ENCODE measurements at places on chromosomes 13 and 19.

DNA sequence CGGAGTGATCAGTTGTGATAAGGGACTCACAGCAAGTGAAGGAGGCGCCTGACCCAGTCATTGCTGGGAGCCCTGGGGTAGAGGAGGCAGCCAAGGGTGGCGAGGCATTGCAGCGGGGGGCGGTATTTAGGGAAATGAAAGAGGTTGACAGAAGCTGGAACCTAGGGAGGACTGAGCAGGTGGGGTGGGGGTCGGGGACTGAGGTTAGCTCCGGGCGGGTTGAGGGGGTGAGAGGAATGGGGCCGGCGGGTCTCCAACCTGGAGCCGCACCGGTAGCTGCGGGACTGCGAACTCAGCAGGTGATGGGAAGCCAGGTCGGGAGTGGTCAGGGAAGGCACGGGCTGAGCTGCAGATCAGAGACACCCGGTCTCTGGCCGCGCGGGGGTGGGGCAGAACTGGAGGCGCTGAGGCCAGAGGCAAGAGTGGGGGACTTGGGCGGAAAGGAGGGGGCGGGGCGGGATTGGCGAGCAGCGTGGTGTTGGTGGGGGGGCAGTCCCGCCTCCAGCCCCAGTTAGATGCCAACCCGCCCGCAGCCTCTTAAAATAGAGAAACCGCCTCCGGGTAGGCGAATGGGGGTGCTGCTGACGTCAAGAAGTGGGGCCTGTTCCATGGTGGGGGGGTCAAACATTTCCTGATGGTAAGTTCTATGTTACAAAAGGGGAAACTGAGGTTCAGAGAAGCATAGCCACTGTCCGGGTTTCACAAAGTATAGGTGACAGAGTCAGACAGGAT is 1.5 kb downstream of the MAST3 start:
- DNase-seq, result no peak

DNA sequence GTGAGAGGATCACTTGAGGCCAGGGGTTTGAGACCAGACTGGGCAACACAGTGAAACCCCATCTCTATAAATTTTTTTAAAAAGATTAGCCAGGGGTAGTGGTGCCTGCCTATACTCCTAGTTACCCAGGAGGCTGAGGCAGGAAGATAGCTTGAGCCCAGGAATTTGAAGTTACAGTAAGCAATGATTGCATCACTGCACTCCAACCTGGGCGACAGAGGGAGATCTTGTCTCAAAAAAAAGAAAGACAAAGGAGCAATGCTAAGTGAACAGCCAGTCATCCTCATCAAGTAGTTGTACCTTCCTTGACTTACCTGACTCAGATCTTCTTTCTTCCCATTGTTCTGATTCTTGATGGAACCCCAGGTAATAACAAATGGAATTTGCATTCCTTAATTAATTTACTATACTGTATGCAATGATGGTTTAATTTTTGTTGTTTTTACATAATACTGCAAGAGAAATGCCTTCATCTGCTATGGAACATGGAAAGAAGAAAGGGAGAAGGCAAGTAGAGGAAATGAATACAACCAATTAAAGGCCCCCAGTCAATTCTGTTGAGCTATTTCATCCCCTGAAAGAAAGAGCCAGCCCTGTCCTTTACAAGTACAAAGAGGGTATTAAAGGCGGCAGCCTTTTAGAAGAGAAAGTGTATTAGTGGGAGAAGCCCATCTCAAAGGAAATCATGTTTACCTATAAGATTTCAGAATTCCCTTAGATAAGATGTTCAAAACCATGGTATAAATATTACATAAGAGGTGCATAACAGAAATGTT is 316.7 kb downstream of the DIAPH3 start:
- DNase-seq, result no peak

DNA sequence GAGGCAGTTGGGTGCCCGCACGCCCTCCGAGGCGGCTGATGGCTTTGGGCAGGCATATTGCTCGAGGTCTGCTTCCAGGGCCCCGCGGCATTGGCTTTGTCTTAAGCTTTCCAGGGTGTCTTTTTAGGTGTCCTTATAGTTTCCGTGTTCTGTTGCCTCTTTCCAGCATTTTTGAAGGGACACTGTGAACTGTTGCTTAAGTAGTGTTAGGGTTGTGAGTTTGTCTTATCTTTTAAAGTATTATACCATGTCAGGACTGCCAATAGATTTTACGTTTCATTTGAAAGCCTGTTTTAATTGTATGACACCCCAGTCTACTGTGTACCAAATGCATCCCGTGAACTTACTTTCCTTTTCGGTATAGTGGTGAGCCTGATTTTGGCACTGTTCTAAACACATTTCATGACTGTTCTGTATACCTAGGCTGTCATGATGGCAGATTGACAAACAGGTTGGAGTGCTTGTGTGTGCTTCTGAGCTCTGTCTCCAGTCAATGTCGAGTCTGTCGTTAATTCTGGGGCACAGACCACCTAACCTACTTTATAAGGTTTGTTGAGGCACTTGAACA is 656 bp downstream of the PCCA start:
- no peak for DNase-seq

DNA sequence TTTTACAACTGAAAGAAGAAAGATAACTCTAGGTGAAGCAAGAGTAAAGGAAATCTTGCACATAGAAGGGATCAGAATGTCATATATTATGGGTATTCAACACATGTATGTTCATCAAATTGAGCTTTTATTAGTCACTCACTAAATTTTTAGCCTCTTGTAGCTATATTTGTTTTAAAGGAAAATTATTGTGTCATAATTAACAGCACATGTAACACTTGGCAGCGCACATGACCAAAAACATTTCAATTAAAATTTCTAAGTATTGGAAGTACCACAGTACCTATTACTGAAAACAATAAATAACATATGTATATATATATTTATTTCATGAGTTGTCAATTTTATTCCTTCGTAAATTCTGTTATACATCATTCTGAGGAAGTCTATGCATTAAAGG is 2800.4 kb downstream of the PCDH9 start:
- DNase-seq, result no peak

- DNase-seq, result no peak
These were observed 4.2 kb downstream of the ZNF574 start for GRCh38 chr19:42079886-42080763.

DNA sequence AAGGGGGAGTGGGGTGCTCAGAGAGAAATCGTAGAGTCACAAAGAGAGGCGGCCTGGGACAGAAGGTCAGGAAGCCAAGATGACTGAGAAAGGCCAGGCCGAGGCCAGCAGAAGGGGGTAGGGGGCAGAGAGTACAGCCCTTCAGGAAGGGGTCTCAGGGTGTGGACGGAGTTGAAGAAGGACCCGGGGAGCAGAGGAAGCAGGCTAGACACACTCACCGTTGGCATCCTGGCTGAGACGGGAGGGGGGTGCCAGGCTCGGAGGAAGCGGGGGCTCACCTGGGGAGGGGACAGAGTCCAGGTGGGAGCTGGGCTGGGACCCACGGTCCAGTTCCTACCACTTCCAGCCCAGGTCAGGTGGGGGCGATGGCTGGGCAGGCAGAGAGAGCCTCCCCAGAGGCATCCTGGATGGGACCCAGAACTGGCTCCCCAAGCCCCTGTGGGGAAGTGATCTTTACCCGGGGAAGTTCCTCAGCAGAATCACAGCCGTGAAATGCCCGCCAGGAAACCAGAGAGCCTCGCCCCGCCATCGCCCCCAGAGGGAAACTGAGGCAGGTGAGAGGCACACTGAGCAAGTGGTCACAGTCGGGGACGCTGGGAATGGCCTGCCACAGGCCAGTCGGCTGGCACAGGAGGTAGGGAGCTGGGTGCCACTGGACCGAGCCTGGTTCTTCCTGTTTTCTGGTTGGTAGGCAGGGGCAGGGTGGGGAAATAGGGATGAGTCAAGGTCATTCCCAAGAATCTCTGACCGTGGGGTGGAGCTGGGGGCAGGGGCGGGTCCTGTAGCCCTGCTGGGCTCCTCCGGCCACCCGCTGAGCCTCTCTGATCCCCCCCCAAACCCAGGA is 1.4 kb downstream of the MATK start:
- DNase-seq, result no peak

DNA sequence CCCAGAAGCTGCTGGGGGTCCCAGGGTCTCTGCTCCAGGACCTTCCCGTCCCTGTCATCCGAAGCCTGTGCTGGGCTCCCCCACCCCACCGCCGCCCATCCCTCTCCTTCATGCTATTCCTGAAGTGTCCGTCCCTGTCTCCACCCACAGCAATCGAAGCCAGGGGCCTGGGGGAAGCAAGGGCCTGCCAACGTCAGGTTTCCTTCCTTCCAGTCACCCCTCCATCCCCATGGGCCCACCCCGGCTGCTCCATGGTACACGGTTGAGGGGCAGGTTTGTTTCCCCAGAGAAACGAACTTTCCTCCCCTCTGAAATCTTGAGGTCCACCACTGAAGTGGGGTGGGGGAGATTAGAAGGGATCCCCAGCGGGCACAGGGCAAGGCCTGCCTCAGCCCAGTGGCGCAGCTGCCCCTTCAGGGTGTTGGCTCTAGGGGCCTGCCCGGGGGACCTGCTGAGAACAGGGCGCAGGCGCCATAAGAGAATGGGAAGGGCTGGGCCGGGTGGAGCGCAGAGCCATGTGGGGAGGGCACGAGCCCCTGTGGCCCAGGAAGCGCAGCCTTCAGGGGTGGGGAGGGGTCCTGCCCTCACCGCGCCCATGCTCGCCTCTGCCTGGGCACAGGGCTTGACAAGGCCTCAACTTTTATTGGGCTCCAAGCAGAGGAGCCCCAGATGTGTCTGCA is 16.1 kb downstream of the CEBPG start:
- DNase-seq, result no peak

DNA sequence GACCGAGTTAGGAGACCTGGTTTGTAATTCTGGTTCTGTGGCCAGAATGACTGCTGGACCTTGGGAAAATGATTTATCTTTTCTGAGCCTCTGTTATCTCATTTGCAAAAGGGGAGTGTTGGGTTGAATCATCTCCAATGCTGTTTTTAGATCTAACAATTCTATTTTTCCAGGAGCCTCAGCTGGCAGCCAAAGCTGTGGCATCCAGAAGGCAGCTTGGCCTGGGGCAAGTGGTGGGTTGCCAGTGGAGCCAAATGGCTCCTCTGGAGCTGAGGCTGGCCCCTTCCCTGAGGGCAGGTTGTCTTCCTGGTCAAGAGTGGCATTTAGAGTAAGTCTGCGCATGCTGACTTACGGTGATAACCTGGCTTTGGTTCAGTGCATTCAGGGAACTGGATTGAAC is 21.3 kb downstream of the B3GLCT start:
- DNase-seq, result no peak

DNA sequence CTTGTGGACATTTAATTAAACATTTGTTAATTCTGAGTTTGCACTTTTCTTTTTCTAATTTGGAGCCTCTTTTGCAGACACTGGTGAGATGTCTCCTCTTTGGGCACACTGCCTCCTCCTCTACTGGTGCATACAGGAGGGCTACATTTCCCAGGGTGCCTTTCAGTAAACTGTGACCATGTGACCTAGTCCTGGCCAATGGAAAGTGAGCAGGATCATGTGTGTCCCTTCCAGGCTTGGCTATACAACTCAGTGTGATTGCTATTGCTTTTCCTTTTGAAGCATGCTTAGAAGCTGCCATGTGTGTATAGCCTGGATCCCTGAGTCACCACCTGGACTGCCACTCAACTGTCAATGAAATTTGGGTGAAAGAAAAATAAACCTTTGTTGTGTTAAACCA is 4.5 kb downstream of the IZUMO2 start:
- DNase-seq, result no peak

DNA sequence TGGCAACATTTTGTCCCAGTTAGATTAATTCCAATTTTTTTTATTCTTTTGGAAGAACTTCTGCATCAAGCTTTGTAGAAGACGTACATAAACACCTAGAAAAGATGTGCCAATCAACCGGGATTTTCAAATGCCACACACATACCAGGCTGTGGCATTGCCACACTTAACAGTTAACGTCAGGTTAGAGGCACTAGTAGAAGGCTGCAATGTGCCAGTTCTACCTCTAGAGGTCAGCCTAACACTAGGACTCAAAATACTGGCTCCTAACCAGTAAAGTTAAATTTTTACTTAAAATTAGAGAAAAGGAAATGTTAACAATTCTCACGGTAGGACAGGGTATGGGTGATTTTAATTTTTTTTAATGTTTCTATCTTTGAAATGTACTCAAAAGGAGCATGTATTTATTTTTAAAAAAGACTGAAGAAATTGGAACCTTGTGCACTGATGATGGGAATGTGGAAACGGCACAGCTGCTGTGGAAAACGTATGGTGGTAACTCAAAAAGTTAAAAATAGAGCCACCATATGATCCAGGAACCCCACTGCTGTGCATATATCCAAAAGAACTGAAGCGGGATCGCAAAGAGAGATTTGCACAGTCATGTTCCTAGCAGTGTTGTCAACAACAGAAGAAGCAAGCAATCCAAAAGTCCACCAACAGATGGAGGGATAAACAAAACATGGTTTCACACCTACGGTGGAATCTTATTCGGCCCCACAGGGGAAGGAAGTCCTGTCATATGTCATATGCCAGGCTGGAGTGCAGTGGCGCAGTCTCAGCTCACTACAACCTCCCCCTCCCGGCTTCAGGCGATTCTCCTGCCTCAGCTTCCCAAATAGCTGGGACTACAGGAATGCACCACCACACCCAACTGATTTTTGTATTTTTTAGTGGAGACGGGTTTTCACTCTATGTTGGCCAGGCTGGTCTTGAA is 30.3 kb downstream of the CRYL1 start:
- peak; percentile 46 for DNase-seq
